ENCODE measurements at places on chromosomes 3 and 15.

GRCh38 chr3:118980832-118981231, 53.8 kb downstream of the IGSF11 start:
- DNase-seq, result no peak

DNA sequence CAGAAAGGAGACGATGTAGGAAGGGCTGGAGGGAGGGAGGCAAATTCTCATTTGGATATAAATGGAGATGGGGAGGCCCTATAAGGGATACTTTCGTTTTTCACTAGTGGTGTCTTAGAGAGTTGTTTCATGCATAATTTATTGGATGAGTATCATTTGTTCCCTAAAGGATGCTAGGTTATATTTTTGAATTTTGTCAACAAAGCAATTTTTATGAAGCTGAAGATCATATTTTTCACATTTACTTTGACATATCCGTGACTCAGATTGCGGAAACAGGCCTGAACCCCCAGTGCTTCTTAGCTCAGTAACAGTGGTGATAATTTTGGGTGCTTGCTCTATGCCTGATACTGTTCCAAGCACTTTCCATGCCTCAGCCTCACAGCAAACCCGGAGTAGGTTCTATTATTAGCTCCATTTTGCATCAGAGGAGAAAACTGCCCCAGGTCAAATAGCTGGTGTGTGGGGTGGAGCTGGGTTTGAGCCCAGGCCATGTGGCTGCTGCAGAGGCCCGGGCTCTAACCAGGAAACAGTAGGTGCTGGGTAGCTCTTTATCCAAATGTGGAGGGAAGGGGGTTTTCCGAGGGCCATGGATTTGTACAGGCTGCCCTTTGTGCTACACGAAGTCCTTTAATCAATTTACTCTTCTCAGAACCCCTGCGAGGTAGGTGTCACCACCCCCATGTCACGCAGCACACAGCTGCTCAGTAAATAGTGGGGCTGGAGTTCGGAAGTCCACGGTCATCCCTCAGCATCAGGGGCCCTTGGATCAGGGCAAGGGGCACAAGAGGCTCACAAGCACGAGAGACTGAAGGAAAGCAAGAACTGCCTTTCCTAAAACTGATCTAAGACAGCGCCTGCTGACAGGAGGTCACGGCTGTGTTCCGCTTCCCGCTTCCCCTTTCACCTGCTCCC, 99.1 kb downstream of the SLC49A4 start:
- no peak for DNase-seq

DNA sequence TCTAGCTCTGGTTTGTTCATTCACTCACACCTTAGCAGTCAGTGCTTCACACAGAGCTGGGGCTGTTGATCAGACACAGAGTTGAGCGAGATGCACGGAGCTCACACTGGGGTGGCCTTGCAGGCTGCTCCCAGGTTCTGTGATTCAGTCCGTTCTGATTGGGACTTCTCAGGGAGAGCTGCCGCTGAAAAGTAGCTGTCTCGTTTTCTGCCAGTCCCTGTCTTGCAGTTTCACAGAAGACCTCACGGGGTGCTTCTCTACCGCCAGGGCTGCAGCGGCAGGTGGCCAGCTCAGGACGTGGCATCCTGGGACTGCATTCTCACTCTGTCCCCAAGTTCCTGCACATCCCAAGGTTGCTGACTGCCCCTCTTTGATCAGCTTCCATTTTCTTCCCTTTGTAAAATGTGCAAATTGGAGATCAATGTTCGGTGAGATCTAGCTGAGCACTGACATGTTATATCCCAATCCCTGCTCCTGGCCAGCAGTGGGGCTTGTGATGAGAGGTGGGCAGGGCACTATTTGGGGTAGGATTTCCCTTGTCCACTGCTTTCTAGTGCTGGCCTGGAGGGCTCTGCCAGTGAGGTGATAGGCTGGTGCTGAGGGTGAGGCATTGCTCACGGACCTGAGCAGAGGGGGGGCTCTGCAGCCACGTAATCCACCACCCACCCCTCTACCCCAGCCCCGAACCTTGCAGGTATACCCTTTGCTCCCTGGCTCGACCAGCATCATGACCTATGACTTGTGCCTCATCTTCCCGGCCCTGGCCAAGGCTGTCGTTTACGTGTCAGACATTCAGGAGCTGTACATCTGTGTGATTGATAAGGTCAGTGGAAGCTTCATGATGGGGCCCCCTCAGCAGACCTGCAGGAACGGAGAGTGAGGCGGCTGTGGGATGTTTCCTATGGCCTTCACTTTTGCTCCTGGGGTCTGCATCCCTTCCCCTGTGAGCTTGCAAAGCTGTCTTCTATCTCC, 5.3 kb upstream of the TXNRD3 start:
- DNase-seq, result no peak

DNA sequence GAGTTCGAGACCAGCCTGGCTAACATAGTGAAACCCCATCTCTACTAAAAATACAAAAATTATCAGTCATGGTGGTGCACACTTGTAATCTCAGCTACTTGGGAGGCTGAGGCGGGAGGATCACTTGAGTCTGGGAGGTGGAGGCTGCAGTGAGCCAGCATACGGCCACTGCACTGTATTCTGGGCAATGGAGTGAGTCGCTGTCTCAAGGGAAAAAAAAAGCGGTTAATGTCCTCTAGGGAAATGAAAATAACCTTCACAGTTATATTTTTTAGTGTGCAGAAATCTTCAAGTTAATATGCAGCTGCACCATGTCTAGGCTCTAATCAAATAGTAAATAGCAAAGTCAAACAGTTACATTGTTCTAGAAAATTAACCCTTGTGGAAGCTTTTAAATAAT, 14.8 kb downstream of the CEP19 start:
- DNase-seq, result no peak

DNA sequence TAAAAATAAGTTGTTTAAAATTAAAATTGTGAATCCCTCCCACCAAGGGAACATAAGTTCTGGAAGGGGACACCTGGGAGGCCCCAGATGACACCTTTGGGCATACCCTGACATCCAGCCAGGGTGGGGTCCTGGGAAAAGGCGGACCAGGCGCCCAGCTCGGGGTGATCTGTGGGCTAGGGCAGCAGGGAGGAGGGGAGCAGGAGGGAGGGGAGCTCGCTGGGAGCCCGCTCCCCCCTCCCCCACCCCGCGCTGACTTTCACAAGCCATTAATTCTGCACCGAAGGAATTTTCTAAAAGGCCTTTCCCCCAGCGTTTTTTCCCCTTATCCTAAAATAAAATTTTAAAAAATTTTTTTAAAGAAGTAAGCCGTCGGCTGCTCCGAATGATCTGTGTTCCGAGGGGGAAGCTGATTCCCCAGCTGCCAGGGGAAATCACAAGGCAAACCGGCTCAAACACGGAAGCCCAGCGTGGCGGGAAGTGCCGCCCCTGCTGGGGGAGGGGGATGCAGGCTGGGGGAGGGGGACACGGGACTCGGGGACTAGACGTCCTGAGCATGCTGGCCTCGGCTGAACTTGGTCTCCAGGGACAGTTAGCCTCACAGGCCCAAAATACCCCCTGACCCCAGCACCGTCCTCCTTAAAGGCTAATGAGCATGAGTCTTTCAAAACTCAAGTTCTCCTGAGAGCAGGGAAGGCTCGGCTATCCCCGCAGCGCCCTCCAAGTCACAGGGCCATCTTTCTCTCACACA, 13.9 kb downstream of the PLXND1 start:
- no peak for DNase-seq

DNA sequence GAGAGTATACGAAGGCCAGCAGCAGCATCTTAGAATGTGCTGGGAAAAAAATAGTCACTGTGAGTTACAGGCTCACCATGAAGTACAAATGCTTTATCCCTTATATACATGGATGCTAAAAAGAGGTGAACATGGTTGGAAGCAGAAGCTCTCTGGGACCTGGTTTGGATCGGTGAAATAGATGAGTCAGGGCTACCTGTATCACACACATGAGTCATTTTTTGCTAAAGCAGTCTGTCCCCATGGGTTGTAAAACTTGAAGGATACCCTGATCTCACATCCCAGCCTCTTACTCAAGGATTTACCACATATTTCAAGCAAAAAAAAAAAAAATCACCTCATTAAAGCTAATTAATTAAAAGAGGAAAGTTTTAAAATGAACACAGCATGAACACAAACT, 6.9 kb upstream of the SERPINI2 start:
- DNase-seq, result no peak

DNA sequence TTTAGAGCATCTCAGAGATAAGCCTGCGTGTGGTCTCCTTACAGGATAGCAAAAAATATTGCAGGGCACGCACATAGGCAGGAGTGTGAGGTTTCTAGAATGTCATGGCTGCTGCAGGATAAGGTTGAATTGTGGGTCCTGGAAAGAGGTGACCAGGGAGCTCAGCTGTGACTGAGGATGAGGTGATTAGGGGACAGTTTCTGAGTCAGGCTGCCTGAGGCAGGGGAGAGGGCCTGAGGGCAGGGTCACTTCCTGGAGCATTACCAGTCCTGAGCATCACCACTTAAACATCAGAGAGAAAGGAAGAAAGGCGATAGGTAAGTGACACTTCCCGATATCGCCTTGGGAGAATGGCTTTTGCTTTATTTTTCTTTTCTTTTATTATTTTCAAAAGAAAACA, 813.8 kb downstream of the TUSC7 start:
- no peak for DNase-seq

GRCh38 chr15:70514251-70514650, 249.1 kb downstream of the UACA start:
- DNase-seq, result no peak

DNA sequence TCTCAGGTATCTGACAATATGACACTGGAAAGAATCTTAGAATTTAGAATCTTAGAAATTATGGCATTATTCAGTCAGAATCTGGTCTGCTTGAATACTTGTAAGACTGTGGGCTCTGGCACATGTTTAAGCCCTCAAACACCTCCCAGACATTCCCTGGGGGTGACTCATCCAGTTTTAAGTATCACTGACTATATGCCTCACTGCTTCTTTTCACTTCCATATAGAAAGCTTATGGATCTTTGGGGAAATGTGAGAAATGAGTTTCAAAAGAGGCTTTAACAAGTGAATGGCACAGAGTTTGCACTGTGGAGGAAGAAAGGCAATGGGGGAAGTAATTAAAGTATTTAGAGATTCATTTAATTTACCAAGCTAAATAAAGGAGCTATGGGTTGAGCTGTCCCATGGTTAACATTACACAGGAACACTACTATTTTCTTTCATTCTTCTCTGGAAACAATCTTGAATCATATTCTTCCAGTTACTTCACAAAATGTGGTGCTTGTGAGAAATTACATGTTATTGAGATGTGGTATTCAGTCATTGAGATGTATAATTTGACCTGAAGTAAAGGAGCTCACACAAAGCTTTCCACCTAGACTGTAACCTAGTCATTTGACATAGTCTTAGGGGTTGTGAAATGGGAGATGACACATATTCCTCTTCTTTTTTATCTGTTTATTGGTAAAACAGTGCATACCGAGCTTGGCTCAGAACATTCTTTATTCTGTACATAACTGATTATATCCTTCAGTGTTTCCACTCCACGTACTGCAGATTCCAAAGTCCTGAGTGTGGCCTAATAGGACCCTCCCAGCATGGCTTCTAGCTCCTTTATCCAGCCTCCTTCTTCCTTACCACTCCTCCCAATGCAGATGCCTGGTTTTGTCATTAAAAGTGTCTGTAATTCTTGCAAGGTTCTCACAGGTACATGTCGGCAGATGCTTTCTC, 544.6 kb upstream of the NECTIN3 start:
- DNase-seq, result no peak

- DNase-seq, result no peak
Measured at GRCh38 chr3:69180869-69181591, 58.6 kb upstream of the LMOD3 start.

DNA sequence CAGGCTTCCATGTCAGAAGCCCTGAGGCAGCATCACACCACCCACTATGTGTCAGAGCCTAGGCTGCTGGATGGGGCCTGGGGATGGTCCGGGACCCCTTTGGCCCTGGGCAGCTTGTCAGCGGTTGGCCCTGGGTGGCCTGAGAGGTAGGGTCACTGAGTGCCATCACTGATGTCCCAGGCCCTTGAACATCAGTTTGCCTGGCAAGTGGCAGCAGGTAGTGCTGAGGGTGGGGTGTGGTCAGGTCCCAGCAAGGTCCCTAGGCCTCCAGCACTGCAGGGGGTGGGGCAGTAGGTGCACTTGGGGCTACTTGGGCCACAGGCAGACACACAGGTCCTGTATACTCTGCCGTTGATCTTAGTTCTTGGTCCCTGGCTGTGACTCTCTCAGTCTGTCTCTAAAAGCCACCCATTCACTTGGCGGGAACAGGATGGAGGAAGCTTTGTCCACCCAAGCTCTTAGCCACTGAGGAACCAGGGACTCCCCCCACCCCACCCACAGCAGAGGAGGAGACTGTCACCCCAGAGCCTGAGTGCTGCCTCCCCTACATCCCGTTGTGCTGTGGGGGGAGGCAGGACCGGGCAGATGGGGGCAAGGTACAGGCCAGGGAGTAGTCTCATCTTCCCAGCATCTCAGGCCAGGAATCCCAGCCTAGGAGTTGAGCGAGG, 5.8 kb downstream of the GNAI2 start:
- no peak for DNase-seq

GRCh38 chr3:53161450-53161819, 426 bp downstream of the PRKCD start:
- DNase-seq, result peak; percentile 60

- DNase-seq, result no peak
Measured at GRCh38 chr15:81012588-81012987, 11.9 kb downstream of the TLNRD1 start.

GRCh38 chr3:139441656-139442055, 34.7 kb downstream of the RBP2 start:
- DNase-seq, result no peak

- DNase-seq, result no peak
Measured at GRCh38 chr3:154182975-154183374, 61.8 kb downstream of the ARHGEF26 start.

DNA sequence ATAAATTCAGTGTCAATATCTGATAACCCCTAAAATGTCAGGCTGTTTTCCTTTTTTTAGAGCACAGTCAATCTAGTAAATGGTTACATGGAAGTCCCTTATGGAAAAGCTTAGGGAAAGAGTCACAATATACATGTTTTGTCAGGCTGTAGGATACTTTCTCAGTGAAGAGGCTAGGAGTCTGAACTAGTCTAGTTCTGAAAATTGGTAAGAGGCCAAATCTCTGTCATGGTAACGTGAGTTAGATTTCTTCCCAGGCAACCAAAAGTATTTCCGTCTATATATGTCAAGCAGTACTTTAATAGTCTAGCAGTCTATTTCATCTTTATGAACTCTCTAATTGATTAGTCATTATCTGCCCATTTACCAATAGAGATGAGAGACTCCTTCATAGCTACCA, 215.9 kb upstream of the LRRC3B start:
- DNase-seq, result no peak

DNA sequence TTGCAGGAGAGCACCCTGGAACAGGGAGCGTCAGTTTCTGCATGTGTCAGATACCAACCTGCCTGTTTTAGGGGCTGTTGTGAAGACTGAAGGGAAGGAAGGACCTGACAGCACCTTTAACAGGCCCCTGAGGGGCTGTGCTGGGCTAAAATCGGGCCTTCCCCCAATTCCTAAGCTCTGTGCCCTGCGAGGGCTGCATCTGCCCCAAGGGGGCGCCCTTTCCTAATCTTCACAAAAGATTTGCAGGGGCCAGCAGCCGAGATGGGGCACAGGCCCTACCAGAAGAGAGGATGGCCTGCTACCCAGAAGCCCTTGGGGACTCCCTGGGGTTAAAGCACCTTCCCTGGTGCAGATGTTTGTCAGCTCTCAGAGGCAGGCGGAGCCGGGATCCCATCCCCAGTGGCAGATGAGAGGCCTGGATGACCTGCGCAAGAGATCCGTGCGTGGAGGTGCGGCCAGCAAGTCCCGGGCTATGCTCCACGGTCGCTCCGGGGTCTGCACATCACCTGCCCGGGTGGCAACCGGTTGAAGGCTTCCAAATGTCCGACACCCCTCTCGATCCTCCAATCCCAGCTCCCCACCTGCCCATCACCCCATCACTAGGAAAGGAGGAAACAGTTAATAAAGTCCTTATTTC, 53.6 kb downstream of the RHCG start:
- DNase-seq, result peak; percentile 5

GRCh38 chr15:77430213-77430612, 9.5 kb downstream of the HMG20A start:
- no peak for DNase-seq

Data from bone marrow (tissue), 2 donors.